ENCODE measurements at places on chromosomes 13 and 19. TPM values are rescaled to one million over a fixed set of nuclear protein-coding genes. Genes with fewer than 3 reads are reported as not detected.

The CPB2 gene
- total RNA-seq, result not detected

The CEACAM4 gene
- total RNA-seq, result not detected

The COX6B2 gene
- total RNA-seq, result not detected

The CYP4F8 gene
- total RNA-seq, result not detected

The TNFSF9 gene
- 0.30 TPM for total RNA-seq

The PGLYRP1 gene
- total RNA-seq, result not detected

The ZNF528 gene
- total RNA-seq, result 15.9 TPM

The ESD gene
- total RNA-seq, result 48.2 TPM

The GAS6 gene
- 186 TPM for total RNA-seq

The KLK12 gene
- not detected for total RNA-seq

The TRPC4 gene
- 2.6 TPM for total RNA-seq

Measured in smooth muscle cell of the coronary artery (primary cell).